SJSA1 (cell line): ENCODE measurements at places on chromosomes 2 and 18. TPM values are rescaled to one million over a fixed set of nuclear protein-coding genes. Genes with fewer than 3 reads are reported as not detected.

GRCh38 chr2:222298311-222299150 lies at the start of gene PAX3:
Gene PAX3 (minus strand): TSS chr2:222298998. CDS start chr2:222298615, 383 bp downstream.
- no peak for DNase-seq

DNA sequence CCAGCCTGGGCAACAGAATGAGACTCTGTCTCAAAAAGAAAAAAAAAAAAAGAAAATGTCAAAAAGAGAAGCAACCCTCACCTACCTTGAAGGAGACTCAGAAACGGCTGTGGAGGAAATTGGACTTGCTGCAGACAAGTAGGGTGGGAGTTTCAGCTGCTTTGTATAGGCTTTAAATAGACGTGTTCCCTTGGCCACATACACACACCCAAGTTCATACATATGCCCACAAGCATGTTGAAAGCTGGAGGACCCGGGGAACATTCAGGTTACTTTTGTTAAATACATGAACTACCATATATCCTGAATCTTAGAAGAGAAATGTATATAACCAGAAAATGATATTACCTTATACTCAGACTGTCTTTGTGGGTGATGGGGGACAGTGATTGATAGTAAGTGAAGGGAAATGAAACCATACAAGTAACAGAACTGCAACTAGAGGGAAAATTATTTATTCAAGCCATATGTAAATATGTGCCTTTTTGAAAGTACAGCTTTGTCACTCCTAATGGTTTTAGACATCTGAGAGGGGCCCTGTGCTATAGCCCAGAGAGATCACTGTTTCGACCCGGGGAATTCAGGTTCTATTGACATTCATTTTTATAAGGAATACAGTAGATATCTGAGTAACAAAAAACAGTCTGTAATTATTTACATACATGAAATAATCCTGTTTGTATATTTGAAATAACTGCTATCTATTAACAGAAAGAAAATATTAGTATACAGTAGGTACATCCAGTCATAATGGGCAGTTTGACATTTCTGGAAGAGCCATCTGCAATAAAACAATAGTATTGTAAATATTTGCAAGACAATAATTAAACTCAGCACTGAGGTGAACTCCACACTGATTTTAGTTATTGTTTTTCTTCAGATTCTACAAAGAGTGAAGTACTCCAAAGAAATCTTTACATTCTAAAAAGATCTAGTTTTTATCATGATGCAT lies 48.0 kb upstream of the TGIF1 start:
- no peak for DNase-seq

DNA sequence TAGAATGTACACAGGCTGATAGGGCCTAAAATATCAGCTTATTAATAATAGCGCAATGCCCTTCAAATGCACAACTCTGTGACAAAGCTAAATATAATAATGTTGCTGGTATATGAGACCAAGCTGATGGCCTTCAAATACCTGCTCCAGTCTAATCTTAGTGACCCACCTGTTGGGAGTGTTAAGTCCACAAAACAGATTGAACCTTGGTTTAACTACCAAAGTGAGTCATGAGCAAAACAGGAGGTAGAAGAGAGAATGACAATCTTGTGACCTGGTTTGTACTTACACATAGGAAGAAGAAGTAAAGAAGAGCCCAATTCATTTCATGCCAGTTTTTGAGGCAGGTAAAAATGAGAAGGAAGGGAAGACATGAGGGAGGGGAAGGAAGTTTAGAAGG lies 295.0 kb downstream of the NR4A2 start:
- no peak for DNase-seq

GRCh38 chr18:51630706-51631105 lies 433.2 kb upstream of the MEX3C start:
- DNase-seq = no peak

DNA sequence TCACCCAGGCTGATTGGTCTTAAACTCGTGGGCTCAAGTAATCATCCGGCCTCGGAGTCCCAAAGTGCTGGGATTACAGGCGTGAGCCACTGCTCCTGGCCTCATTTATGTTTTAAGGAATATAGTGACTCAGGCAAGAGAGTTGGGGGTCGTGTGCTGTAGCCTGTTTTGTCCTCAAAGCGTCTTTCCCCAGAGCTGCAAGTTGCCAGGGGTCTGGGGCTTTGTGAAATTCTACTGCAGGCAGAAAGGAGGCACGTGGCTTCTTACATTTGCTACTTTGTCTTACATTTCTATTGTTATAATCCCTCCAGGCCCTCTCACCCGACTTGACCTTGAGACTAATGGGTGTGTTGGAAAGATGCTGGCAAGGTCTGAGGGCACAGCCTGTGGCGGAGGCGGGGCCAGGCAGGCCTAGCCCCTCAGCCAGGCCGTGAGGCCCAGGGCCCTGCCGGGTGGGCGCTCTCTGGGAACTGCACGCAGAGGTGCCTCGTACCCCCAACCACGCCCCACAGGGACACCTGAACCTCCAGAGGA lies 85.8 kb upstream of the NDUFV2 start:
- DNase-seq = no peak

DNA sequence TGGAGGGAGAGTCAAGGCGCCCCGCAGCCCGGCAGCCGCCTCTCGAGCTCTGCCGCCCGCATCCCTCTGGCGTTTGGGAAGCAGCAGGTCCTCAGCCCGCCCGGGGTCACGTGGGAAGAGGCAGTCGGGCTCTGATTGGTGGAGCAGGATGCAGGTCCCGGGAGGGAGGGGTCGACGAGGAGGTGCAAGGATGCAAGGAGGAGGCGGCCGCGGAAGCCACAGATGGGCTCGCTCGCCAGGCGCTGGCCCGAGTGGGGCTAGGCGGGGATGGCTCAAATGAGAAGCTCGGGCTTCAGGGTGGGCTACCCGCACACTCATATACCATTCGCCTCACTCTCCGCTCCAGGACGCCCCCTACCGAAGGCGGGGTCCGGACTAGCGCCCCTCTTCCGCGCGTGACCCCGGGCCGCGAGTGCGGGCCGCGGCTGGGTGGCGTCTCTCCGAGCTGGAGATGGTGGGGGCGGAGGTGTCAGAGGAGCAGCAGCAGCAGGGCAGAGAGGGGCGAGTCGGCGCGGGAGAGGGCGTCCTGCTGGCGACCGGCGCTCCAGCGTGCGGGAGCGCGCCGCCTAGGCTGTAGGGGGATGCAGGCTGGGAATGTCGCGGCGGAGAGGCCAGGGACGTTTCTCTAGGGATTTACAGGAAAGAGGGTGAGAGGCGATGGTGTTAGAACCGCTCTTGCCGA lies at the start of gene TMEFF2:
TSS of gene TMEFF2 (minus strand) at position 68 of the 682 bp plus-strand sequence. CDS start 409 bp downstream, outside the sequence.
- DNase-seq = peak; percentile 61

DNA sequence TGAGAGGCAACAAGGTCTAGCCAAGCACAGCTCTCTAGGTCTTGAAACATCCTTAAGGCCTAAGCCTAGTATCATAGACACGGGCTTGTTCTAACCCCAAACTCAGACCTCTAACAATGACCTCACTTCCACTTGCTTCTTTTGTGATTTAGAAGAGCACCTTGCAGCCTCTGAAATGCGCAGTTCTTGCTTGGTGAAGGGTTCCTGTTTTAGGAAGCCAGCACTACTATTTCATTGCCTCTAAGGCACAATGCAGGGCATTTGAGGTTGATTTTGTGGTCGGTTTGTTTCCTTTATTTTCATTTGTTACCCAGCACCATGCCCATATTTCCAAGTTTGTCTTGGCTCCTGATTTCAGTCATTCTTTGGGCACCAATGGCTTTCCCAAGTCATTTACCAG lies 117.0 kb upstream of the CYP1B1 start:
- no peak for DNase-seq

DNA sequence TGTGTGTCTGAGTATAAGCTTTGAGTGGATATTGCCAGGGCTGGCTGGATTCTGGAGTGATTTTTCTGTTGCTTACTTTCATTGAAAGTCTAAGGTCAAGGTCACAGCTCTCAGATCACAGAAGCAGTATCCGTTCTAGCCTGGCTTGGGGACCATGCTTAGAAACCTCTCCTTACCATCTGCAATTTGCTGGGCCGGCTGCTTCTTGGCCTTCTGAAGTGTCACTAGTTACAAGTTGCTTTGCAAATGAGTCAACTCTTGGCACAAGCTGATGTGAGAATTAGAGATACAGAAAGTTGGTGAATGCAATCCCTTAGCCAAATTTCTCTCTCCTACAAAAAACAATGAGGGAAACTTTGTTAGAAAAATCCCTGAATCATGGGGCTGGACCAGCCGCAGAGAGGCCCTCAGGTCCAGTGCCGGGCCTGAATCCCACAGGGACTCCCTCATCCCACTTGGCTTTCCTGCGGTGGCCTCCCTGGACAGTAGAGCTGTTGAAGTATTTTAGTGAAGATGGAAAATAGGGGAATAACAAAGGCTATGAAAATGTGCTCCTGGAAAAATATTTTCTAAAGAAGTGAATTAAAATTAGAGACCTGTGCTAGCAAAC lies 92.7 kb upstream of the CNGA3 start:
- DNase-seq = no peak

KCNK3 gene
- not detected in 2 replicates for total RNA-seq

EPB41L3 gene
- 0.21 TPM in 1 of 2 replicates, not detected in the other for total RNA-seq

TMEM37 gene
- not detected in 2 replicates for total RNA-seq

GRCh38 chr2:22355816-22356433 lies 1029.1 kb upstream of the KLHL29 start:
- peak; percentile 48 for DNase-seq

GRCh38 chr2:241673797-241674725 lies 12.6 kb downstream of the DTYMK start:
- DNase-seq = no peak

DNA sequence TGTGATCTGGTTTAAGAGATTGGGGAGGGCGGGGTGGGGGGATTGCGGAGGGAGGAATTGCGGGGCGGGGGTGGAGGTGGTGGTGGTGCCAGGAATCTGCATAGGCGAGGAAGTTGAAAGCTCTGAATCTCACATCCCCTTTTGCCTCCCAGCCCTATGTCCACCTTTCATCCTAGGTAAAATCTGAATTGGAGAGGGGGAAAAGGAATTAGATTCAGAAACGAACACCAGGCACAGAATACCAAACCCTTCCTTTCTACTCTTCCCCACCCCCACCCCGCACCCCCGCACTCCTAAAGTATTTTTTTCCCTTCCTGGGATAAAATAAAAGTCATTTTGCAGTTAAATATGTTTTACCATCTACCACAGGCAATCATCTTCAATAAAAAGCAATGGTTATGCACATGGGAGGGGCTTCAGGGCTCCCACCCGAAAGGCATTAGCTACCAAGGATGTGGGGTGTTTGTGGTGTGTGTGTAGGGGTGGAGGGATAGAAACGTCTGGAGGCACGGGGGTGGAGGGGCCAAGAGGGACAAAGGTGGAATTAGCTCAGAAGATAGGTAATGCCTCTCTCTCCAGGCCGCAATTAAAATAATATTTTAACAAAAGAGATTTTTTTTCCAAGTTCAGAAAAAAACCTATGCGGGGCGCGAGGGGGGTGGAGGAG lies 1.8 kb downstream of the IGFBP5 start:
- DNase-seq = no peak

DNA sequence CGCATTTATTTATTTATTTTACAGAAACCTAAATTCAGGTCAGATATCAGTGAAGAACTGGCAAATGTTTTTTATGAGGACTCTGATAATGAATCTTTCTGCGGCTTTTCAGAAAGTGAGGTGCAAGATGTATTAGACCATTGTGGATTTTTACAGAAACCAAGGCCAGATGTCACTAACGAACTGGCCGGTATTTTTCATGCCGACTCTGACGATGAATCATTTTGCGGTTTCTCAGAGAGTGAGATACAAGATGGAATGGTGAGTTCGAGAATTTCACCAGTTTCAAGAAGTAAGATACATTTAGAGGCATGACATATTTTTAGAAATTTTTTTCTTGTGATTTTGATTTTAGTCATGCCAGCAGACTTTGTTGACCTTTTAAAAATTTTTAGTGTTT lies 4.6 kb downstream of the CDCA7 start:
- no peak for DNase-seq

RAB6C gene
- not detected in 2 replicates for total RNA-seq

IL1RN gene
- not detected in 2 replicates for total RNA-seq

DNA sequence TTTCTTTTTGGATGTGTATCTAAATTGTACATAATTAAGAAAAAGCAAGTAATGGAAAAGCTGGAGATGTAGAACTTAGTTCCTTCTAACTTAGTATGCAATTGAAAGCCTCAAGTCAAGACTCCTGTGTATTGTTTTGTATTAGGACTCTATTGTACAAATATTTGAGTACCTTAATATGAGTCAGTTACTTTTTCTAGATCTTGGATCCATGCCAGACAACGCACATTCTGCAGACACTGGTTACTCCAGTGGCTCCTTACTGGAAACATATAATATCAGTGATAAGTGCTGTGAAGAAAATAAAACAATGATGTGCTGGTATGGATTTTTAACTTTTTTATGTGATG lies 1.5 kb downstream of the SLC39A10 start:
- DNase-seq = peak; percentile 47

- DNase-seq = no peak
These were observed 56.2 kb downstream of the UXS1 start for GRCh38 chr2:106137731-106138521.

DNA sequence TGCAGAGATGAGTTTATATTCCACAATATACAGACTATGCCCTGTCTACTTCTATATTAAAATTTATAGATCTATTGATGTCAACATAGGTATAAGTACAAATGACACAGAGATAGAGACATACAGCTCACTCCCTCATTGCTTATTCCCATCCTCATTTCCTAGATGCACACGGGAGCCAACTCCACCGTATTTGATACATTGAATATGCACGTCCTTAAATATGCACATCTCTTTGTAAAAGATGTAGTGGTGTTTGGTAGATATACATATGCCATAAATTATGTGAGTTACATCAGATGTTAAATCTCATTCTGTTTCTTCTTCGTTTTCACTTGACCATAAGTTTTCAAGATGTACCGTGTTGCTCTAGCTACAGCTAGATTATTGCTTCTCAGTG lies 179.2 kb upstream of the RAB6C start:
- no peak for DNase-seq

TMEM163 gene
- not detected in 2 replicates for total RNA-seq

DNA sequence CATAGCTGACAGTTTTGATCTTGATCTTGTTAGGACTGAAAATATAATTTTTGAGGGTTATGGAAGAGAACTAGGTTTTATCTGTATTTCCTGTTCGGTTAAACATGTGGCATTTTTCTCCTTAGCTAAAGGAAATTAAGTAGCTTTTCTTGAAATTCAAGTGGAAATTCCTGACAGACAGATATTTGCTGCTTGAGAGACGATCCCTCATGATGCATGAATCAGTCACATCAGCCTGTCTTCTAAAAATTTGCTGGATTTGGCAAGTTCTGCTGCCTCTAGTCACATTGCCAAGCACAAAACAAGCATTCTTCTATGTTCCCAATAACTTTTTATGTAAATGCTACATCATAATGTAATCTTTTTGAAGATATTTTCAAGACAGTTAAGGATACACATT lies 201.8 kb upstream of the ATP5MC3 start:
- no peak for DNase-seq

- DNase-seq = no peak
These were observed 111.9 kb upstream of the REG3A start for GRCh38 chr2:79271456-79271855.
